DND-41 (cell line): ENCODE measurements at places on chromosomes 5 and 9.

GRCh38 chr5:107806271-107806670 lies 135.5 kb upstream of the EFNA5 start:
- no peak for DNase-seq

DNA sequence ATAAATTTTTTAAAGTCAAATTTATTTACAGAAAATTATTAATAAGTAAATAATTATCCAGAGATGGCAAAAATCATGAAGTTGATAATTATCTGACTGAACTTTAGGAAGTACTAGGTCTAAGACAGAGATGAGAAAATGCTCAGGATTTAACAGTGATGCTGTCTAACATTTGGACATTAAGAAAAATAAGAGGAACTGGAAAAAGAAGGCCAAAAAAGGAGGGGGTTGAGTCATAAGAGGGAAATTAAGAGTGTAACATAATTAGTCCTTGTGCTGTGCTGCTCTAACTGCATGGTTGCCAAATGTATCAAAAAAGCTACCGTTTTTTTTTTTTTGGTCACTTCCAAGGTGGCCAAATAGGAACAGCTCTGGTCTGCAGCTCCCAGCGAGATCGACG lies 35.4 kb upstream of the TUT7 start:
- no peak for DNase-seq

DNA sequence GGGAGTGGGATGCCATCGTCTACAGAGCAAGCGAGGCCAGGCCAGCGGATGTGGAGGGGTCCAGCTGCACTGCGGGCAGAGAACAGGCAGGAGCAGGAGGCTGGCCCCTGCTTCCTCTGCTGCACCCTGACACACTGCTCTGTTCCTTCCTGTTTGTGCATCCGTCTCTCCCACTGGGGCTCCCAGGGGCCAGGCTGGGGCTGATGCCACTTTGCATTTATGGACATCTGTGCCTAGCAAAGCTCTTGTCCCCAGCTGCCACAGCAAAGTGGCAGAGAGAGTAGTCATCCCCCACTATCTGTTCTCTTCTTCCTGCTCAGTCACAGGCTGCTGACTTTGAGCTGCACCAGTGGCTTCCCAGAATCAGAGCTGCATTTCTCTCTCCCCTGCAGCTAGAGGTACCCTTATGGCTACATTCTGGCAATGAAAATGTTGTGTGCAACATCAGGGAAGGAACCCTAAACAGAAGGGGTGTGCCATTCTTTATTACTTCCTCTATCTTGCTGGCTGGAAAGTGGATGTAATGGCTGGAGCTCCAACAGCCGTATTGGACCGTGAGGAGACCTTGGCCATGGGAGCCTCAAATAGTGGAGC lies 4.2 kb upstream of the NINJ1 start:
- no peak for DNase-seq

GRCh38 chr5:152723482-152723881 lies 318.4 kb upstream of the NMUR2 start:
- DNase-seq: no peak

GRCh38 chr5:77064040-77064439 lies 23.0 kb downstream of the ZBED3 start:
- no peak for DNase-seq

DNA sequence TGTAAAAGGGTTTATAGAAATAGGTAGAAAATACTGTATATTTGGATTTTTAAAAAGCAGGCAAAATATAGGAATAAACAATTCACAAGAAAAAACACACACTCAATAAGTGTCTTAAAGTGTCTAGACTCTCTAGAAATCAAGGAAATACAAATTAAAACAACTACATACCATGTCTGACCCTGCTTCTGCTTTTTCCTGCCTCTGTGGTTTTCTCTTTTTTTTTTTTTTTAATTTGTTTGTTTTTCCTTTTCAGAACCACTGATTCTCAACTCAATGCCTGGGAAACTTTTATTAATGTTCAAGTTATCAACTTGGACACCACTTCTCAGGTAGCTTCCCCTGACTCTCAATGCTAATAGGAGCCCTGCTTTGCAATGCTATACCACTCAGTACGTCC lies 25.5 kb upstream of the TAS2R1 start:
- no peak for DNase-seq

DNA sequence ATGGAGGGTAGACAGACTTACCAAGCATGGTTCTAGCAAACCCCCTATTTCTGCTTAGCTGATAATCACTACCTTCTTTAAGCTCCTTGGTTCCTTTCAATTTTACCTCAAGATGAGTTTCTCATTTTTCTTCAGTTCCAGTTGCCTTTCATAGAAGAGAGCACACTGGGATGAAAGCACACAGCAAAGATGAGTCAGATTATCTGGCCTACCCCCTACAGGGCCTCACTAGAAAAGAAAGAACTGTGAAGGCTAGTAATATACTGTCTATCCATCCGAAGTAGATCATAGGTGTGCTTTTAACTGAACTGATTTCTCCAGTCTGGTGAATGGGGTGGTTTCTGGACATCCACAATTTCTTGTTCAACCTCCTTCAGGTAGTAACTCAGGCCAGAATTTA lies 122.5 kb downstream of the TRPM3 start:
- DNase-seq: no peak
